BE2C (cell line): ENCODE measurements at places on chromosomes 1 and 21.

GRCh38 chr1:45685308-45686014 is 872 bp downstream of the GPBP1L1 start:
- no peak for DNase-seq

DNA sequence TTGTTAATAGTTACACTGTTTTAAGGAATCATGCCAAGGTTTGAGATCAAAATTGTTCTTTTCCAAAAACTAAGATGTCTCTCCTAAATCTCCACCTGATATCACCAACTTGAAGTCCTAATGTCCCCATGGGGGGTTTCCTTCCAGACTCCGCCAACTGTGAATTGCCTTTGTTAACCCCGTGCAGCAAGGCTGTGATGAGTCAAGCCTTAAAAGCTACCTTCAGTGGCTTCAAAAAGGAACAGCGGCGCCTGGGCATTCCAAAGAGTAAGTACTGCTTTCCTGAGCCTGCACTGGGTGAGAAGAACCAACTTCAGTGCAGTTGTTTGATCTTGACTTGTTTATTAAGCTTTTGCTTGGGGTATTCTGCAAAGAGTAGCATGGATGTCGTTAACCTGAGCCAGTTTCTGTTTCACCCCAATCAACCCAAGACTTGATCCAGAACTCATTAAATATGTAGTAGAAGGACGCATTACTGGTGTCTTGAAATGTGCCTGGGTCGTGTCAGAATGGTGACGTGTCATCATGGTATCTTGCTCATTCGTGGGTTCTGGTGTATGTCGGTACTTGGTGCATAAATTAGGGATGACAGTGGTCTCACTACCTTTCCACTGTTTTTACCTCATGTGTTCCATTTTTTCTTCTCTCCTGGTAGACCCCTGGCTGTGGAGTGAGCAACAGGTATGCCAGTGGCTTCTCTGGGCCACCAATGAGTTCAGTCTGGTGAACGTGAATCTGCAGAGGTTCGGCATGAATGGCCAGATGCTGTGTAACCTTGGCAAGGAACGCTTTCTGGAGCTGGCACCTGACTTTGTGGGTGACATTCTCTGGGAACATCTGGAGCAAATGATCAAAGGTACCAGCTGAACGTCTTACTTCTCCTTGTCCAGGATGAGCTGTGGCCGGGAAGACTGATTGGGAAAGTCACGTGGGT is 8.7 kb downstream of the ETS2 start:
- DNase-seq: no peak

- no peak for DNase-seq
Measured at GRCh38 chr1:46969014-46969619, 27.8 kb upstream of the CYP4A11 start.

DNA sequence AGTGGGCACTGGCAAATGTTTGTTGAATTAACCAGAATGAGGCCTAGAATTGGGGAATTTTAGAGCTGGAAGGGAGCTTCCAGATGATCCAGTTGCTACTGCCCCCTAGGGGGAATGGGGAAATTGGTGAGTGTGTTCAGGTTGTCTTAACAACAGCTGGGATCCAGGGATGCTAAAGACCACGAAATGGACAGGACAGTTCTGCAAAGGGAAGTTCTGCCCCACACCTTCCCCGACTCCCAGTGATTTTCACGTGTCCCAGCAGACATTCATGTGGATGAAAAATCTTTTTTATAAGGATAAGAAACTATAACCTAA is 33.9 kb downstream of the TRIM62 start:
- DNase-seq: peak; percentile 25

- DNase-seq: no peak
Measured at GRCh38 chr1:68384321-68384813, 65.4 kb downstream of the RPE65 start.

DNA sequence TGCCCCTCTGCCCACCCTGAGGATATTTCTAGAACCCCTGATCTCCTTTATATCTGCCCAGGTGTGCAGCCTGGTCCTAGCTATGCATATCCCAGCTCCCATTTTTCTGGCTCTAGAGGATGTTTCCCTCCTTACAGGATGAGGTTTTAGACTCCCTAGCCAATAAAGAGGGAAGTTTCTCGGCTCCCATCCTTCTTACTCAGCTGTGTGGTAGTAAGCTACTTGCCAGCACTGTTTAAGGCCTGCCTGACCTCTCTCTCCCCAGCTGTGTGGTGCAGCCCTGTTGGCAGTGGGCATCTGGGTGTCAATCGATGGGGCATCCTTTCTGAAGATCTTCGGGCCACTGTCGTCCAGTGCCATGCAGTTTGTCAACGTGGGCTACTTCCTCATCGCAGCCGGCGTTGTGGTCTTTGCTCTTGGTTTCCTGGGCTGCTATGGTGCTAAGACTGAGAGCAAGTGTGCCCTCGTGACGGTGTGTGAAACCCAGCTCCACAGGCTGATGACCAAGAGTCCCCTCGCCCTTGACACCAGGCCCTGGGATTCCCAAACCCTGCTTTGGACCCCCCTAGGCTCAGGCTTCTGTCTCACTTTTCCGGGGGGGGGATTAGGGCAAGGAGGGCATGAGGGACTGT is 7.8 kb upstream of the P3R3URF start:
- DNase-seq: no peak

GRCh38 chr1:145879775-145880174 is 5.9 kb downstream of the ANKRD35 start:
- DNase-seq: no peak

GRCh38 chr1:102172200-102172599 is 175.5 kb upstream of the OLFM3 start:
- DNase-seq: no peak
